ENCODE measurements at places on chromosomes 2 and 18.

DNA sequence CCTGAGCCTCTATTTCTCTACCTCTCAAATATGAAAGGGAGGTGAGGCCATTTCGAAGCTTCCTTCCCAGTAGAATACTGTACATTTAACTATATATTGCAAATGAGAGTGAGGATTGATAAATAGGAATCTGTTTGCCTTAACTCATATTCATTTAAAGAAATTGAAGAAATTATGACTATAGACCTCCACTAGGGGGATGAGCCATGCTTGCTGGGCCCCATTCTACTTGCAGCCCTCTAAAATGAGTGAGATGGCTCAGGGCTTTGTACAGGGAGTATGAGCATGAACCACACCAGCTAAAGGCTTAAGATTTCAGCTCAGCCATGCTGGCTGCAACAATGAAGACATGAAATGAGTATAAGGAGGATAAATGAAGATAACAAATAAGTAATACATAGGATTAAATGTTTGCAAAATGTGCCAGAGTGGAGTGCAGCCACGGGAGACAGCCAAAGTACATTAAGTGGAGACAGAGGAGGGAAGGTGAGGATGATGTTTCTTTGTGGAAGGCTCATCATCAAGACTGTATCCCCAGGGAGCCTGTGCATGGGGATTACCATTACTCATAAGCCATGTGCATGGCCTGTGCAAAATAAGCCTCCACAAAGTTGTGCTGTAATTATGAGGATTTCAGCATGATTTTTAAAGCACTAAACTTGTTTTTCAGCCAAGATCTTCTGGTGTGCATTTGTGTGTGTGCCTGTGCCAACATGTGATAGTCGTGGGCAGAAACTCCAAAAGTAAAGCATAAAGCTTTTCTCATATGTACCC, 300.8 kb downstream of the CNTNAP5 start:
- no peak for DNase-seq

DNA sequence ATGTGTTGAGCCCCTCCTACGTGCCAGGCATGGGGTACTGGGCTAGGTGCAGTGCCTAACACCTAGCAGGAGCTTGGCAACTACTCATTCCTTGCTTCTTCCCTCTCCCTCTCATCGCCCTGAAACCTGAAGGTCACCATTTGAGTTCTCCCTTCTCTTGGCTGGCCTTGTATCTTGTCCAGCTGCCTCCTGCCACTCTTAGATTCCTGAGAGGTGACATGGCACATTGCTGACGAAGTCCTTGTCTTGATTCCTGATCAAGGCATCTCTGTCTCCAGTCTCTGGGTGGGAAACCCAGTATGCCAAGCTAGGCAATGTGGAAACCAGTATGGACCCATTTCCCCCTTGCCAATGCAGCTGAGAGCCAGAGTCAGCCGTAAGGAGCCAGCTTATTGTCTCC, 9.0 kb upstream of the EFR3B start:
- DNase-seq, result no peak

DNA sequence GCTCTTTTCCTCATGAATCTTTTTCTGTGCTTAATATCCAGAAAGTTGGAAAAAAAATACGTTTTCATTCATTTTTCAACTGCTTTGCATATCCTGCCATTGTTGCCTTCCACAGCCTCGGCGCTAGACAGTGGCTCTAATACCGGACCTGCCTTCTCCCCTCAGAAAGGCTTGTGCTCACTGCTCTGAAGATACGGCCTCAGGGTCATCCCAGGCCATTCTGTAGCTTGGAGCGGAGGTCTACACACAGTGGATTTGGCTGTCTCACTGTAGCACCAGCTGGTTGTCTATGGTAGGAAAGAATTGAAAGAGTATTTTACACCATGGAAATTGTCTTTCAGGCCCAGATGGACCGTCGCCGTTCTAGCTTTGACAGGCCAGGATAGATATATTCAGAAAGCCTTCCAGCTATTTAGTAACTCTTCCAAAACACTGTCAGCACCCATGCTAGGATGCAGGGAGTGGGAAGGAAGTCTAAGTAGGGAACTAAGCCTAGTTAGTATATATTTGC, 242.0 kb downstream of the TMEM182 start:
- no peak for DNase-seq

DNA sequence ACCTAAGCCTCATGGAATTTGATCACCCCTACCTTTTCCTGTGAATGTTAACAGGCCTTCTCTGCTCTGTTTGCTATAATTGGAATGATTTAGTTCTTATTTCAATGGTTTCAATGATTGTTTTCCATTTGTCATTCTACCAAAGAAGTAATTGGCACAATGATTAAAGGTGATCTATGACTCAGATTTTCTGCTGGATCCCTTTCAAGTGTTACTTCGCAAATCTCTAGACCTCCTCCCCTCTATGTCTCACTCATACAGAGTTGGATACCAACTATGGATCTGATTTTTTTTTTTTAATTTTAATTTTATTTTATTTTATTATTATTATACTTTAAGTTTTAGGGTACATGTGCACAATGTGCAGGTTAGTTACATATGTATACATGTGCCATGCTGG, 29.6 kb upstream of the FAM117B start:
- DNase-seq, result no peak

DNA sequence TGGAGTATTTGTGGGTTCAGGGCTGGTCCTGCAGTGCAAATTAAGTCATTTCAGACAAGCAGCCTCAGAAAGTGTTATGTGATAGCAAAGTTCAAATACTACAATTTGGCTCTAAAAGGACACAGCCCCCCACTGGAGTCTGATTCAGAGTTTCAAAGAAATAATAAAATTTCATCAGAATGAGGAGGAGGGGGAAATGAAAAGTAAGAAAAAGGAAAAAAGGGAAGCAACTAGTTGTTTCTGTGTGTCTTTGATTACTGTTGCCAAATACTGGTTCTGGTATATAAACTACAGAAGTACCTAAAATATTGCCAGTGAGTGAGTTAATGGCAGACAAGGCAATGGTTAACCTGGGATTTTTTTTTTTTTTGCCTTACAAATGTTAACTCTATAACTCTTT, 773.9 kb downstream of the BCL11A start:
- no peak for DNase-seq

GRCh38 chr18:11654736-11655605, 34.1 kb upstream of the GNAL start:
- DNase-seq, result peak; percentile 21

DNA sequence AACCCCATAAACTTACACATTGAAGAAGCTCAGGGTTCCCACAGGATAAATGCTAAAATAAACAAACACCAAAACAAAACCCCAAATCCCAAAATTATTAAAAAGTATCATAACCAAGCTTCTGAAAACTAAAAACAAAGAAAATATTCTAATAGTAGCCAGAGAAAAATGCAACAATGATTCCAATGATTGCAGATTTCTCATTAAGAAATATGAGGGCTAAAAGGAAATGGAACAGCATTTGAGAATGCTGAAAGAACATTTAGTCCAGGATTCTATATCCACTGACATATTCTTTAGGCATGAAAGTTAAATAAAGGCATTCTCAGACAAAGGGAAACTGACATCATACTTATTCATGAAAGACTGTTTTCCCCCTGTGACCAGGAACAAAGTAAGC, 212.4 kb downstream of the SLC4A10 start:
- DNase-seq, result no peak

DNA sequence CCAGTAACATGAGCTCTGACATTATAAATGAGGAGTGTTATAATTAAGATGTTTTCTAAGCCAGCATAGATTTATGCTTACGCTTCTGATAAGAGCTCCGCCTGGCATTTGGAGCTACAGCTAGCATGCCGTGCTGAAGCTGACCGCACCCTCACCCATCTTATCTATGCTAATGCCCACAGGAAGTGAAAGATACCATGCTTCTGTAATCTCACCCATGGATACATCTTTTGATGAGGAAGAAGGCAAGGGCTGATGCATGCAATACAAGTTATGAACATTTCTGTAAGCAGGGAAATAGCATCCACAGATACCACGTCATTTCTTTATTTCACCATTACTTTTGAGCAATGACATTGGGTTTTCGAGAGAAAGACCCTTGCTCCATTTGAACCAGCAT, 82.3 kb downstream of the ARL4C start:
- DNase-seq, result no peak

GRCh38 chr2:19932928-19933327, 31.1 kb upstream of the TTC32 start:
- DNase-seq, result no peak

- DNase-seq, result no peak
Observed at GRCh38 chr2:45759310-45759851, 107.9 kb downstream of the PRKCE start.

DNA sequence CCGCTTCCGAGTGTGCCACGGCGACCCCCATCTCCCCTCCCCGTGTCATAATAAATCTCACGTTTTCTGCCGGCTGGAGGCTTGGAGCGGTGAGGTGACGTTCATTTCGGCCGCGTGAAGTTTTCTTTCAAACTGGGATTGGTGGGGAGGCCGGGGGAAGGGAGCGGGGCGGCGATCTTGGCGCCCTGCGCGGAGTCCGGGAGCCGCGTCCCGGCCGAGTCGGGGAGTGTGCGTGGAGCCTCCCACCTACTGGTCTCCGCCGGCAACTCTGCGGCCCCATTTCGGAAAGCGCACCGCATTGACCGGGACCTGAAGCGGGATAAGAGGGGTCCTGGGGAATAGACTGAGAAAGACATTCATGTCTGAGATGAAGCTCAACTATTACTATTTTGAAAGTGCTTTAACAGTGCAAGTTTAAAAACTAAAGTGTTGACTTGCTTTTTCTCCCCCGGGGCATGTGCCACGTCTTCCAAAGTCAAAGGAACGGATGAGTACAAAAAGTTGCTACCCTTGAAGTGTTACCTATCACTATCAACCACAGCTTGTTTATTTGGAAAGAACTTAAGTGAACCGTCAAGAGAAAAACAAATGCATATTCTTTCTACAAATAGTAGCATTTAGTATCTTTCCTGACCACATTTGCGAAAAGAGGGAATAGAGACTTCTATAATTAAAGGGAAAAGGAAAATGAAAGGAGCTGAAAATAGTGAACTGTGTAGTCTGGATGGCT, 818 bp upstream of the IKZF2 start:
- DNase-seq, result peak; percentile 22

DNA sequence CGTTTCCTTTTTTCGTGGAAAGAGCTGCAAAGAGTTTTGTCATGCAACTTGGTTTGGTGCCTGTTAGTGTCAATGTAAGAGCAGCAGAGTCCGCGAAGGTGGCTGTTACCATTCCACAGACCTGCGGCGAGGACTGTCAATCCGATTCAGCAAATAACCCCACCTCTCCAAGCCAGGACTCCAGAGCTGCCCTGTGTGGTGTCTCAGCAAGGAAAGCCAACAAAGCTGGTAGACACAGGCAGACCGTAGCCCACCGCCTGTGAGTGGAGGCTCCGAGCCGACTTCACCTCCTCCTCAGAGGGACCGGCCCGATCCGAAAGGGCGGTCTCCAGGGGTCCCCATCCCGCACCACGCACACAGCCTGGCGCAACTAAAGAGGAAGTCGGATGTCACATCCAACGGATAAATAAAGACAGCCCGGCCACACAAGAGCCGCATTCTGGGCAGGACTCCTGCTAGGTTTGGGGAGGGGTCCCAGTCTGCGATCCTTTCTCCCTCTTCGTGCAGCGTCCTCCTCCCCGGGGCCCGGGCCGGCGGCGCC, 819 bp downstream of the ANKRD44 start:
- DNase-seq, result peak; percentile 56

- no peak for DNase-seq
Observed at GRCh38 chr2:39567507-39567906, 98.2 kb upstream of the TMEM178A start.

GRCh38 chr2:178142274-178143065, 30.2 kb downstream of the RBM45 start:
- DNase-seq, result no peak

DNA sequence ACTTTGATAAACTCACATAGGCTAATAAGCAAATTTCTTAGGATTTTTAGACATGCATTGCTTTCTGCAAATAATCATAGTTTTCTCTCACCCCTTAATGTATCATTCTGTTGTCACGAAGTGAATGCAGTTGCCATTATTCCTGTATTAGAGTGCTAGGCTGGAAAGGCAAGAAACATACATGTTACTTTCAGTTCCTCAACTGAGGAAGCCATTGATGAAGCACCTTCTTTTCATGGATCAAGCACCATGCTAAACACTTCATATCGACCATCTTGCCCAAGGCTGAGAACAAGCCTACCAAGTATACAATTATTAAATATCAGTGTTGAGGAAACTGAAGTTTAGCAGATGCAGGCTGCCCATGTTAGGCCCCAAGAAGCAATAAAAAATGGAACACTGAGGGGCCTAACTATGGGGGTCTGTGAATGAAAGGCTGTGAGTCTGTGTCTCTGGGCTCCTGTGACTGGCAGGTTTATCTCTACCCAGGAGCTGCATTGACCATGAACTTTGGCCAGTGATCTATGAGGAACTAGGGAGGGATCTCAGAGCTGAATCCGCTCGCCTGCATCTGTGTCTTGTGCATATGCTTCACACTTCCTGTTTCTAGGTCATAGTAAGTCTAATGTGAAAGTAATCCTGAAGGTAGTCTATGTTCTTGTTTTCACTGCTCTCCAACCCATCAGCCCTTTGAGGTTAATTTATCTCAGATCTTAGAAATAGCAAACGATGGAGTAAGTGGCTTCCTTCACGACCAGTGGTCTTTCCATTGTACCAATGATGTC, 16.0 kb upstream of the TSPYL6 start:
- no peak for DNase-seq

DNA sequence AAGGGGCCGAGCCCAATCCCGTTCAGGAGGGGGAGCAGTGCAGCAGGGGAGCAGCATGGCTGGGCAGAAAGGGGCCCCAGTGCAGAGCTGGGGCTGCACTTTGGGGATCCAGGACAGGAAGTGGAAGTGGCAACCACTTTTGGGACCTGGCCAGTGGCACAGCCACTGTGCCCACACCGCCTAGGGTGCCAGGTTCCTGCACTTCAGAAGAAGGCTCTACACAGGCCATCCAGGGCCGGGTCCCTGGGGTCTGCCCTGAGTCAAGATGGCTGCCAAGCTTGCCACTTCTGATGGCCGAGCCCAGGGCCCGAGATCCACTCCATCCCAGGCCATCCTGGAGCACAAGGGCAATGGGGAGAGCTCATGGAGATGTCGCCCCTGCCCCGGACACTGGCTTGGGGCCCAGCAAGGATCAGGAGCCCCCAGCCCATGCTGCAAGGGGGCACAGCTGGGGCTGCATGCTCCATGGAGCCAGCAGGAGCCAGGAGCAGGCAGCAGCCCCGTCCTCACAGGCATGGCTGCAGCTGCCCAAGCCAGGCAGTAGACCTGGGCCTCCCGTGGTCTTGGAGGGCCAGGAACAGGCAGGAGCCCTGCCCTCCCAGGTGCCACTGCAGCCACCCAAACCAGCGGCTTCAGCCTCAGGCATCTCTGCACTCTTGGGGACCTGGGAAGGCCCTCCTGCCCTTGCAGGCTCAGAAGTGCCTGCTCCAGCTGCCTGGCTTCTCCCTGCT, 35.0 kb upstream of the ID2 start:
- DNase-seq, result no peak

DNA sequence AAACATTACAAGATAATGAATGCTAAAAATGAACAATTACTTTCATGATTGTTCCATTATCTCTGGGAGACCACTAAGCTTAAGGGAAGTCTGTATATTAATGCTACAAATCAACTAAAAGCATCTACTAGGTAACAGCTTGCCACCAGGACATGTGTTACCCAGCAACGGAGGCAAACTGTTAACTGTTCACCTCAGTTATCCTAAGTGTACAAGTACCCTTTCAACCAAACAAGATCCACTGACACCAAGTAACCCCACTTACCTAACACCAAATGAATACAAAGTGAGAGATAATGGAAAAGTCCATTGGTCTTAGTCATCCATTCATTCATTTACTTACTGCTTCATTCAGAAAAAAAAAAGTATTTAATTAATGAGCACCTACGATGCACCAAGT, 54.7 kb upstream of the KIDINS220 start:
- no peak for DNase-seq

- DNase-seq, result no peak
Observed at GRCh38 chr2:206876216-206876860, 63.0 kb upstream of the CPO start.

- no peak for DNase-seq
Observed at GRCh38 chr2:241575624-241576292, 17.2 kb downstream of the BOK start.
